ENCODE measurements at places on chromosomes 16 and 17.

DNA sequence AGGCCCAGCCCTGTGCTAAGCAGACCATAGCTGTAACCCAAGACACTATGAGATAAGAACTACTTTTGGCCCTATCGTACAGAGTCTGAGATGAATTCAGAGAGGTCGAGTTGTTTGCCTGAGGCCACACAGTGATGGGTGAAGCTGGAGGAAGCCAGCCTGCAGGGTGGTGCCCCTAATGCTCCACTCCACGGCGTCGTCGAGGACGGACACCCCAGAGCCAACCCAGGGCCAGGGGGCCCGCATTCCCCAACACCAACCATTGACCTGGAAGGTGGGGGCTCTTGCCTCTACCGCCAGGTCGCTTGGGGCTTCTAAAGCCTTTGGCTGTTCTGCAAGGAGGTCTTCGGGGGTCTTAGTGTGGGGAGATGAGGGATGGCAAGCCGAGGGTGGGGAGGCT lies 84.1 kb downstream of the IRF8 start:
- H3K4me1 ChIP-seq = no peaks in the 10 kb centered on the region

DNA sequence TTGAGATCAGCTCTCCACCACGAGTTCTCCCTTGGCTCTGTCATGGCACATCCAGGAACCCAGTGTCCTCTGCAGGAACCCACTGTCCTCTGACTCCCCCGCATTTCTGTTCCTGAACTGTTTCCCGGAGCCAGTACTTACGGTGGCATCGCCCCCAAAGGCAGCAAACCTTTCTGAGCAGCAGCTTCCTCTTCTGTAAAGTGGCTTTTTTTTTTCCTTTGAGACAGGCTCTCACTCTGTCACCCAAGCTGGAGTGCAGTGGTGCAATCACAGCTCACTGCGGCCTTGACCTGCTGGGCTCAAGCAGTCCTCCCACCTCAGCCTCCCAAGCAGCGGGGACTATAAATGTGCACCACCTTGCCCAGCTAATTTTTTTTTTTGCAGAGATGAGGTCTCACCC lies 32.2 kb downstream of the NAGPA start:
- H3K27me3 ChIP-seq = no peaks in the 10 kb centered on the region
- no peak for DNase-seq
- no peaks in the 10 kb centered on the region for H3K36me3 ChIP-seq
- H3K4me1 ChIP-seq = no peaks in the 10 kb centered on the region

DNA sequence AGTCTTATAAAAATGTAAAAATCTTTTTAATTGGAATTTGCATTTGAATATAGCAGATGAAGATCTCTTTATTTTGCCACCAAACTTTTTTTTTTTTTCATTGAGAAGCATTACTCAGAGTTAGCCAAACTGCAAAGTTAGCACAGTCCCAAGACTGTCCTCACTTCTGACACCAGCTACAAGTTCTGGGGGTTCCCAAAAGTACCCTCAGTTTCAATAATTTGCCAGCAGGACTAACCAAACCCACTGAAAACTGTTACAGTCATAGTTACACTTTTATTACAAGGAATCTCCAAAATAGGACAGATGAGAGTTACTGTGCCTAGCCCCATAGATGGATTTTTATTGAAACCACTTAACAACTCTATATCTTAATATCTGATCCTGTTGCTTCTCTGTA lies 144.1 kb downstream of the CHD9 start:
- no peaks in the 10 kb centered on the region for H3K4me1 ChIP-seq
- no peak overlapping the region for H3K27ac ChIP-seq
- no peak for DNase-seq
- no peaks in the 10 kb centered on the region for H3K36me3 ChIP-seq

GRCh38 chr16:31083081-31083480 lies 5.7 kb downstream of the PRSS53 start:
- peaks cover 74% of the 10 kb centered on the region for H3K36me3 ChIP-seq
- H3K27me3 ChIP-seq = no peaks in the 10 kb centered on the region
- no peaks in the 10 kb centered on the region for H3K4me1 ChIP-seq
- DNase-seq = no peak

DNA sequence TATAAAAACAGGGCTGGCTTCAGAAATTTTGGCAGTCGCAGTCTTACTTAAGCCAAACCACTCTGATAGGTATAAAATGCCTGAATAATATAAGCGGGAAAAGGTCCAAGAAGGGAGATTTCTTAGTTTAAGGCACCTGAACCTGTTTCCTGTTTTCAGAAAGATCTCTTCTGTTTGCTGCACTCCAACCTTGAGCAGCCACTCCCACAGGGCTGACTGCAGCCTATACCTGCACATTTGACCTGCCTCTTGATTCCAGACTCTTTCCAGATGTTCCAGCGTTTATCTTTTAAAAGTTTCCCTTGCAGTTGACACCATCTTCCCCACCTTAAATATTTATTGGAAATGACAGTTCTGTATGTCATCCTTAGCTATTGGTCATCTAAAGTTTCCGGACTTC lies 132.2 kb downstream of the SKAP1 start:
- H3K36me3 ChIP-seq = no peaks in the 10 kb centered on the region
- no peak overlapping the region for H3K27ac ChIP-seq
- no peaks in the 10 kb centered on the region for H3K27me3 ChIP-seq
- no peak for DNase-seq
- no peaks in the 10 kb centered on the region for H3K4me1 ChIP-seq
- H3K4me3 ChIP-seq = no peak overlapping the region

DNA sequence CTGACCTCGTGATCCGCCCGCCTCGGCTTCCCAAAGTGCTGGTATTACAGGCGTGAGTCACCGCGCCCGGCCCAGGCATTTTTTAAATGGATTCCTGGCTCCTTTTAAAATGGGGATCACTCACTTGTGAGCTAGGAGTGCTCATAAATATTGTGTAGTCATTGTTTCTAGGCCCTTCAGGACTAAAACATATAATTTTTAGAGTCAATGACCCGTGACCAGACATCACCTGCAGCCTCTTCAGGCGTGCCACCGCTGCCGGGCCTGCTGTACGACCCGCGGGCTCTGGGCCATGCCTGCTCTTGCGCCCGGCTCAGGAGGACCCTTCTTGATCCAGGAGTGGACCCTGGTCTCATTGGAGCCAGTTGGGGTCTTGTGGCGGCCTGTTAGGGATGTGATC lies 30.8 kb downstream of the EFCAB5 start:
- no peaks in the 10 kb centered on the region for H3K27me3 ChIP-seq
- H3K36me3 ChIP-seq = no peaks in the 10 kb centered on the region
- no peaks in the 10 kb centered on the region for H3K4me1 ChIP-seq
- no peak overlapping the region for H3K27ac ChIP-seq

- H3K4me3 ChIP-seq = no peak overlapping the region
- H3K27ac ChIP-seq = no peak overlapping the region
- H3K27me3 ChIP-seq = no peaks in the 10 kb centered on the region
- H3K36me3 ChIP-seq = no peaks in the 10 kb centered on the region
- no peak for DNase-seq
Measured at GRCh38 chr16:81873206-81873605, 94.1 kb downstream of the PLCG2 start.

DNA sequence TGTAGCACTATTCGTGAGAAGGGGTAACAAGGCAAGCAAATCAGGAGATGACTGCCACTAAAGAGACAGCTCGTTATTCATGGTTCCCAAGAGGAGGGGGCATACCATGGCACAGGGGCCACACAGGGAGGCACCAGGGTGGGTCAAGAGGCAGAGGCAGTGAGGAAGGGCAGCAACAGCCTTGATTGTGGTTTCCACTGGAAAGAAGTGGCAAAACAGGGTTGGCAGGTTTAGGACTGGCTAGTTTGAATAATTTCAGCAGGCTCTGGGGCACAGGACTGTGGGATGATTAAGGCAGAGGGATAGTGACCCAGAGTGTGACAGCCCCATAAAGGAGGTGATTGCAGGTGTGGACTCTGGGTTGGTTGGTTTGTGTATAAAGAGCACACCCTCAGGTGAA lies 188.9 kb downstream of the CBLN1 start:
- peaks cover 4% of the 10 kb centered on the region for H3K4me1 ChIP-seq
- no peaks in the 10 kb centered on the region for H3K27me3 ChIP-seq
- no peak overlapping the region for H3K4me3 ChIP-seq
- H3K36me3 ChIP-seq = no peaks in the 10 kb centered on the region
- DNase-seq = no peak
